ENCODE measurements at places on chromosomes 1 and 21.

DNA sequence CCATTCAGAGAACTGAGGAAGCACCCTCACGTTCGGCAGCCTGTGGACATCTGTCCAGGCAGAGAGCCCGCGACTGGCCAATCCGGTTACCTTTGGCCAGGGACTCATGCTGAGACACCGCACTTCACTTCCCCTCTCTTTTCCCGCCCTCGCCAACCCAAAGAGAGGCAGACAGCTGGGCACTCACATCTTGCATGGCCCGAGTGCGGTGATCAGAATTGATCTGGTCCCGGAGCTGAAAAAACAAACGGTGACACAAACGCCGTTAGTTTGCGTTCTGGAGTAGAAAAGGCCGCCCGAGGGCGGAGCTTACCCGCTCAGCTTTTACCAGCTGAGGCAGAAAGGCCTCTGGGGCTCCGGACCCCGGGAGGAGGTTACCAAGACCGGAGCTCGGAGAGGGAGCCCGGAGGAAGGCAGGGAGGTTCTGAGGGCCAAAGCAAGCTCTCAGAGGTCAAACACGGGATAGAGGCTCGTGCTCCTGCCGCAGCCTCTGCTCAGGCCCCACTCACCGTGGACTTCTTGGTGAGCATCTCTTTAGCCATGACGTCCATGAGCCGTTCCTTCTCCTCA is 376 bp downstream of the SF3A3 start:
- DNase-seq: peak; percentile 35

- DNase-seq: no peak
Measured at GRCh38 chr1:228930479-228930957, 195.2 kb downstream of the RHOU start.

DNA sequence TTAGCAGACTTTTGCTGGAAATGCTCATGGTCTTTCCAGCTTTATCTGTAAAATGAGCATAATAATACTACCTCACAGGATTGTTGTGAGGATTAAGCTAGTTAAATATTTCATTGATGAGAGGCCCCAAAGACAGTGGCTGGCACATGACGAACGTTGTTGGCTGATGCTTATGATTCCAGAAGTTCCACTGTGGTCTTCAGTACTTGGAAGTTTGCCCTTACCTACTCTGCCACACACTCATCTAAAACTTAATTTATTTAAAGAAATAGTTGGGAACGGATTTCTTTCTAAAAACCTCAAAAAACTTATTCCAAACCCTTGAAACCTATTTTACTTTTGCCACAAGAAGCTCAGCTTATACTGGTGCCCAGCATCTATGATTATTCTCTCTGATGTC is 170.7 kb downstream of the DHRS3 start:
- DNase-seq: no peak

DNA sequence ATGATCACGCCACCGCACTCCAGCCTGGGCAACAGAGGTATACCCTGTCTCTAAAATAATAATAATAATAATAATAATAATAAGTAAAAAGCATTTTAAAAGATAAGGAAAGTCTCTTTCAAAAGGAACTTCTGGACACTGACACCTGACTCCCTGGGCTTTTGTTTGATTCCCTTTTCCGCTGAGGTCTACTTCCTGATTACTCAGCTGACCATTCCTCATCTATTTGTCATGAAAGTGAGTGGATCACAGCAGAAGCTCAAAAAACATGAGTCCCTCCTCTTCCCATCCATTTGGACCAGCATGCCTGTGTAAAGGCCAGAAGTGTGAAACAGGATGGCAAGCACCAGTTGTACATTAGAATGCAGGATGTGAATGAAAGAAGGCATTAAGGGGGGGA is 61.1 kb upstream of the FBXO28 start:
- DNase-seq: no peak

- DNase-seq: no peak
Measured at GRCh38 chr21:15022608-15023261, 42.1 kb downstream of the NRIP1 start.

DNA sequence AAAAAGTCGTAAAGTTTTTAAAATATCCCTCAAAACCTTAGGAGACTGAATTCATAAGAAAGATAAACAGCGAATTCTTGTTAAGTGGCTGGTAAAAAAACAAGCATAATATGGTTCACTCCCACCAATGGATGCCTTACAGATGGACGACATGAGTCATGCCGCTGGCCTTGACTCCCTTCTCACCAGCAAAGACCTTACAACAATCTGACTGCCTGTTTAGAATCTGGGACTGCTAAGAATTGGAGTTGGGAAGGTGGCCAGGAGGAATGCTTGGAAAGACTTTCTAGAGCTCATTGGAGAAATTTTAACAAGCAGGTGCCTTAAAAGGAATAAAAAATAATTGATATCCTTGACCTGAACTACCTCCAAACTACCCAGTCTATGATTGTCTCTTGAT is 206.9 kb upstream of the FMN2 start:
- no peak for DNase-seq

DNA sequence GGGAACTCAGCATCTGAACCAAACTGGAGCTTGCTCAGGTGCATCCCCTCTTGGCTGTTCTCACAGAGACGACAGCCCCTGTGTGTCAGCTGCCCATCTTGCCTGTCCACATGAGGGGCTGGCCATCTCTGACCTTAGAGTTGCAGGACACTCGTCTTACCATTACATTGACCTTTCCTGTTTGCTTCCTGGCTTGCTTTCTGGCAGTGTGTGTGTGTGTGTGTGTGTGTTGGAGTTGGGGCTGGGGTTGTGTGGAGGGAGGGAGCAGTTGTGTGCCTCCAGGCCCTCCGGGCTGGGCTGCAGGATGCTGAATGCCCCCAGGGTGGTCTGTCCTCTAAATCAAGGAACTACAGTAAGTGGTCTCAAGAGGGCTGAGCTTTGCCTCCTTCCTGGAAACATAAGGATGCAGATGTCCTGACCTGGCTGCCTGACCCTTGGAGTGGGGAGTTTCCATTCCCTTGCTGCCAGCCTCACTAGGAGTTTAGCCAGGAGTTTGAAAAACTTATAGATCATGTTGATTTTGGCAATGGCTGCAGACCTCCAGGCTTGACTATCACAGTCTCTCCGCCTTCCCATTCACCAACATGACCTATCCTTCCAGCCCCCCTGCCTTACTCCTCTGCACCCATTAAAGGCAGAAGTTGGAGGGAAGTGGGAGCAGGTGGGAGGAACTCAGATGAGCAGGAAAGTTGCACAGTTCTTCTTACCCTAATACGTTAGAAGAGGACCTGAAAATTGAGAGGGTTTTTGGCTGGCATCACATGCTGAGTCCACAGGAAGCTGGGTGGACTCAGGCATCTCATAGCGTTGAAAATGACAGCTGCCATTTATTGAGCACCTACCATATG is 19.0 kb downstream of the RASSF5 start:
- no peak for DNase-seq

DNA sequence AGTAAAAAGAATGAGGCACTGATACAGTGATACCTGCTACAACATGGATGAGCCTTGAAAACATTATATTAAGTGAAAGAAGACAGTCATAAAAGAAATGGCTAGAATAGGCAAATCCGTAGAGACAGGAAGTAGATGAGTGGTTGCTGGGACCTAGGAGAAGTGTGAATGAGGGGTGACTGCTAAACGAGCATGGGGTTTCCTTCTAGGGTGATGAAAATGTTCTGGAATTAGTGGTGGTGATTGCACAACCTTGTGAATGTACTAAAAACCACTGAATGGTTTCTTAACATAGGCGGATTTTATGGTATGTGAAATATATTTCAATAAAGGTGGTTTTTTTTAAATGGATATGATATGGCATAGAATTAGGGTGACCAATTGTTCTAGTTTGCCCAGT is 12.6 kb upstream of the SERINC2 start:
- no peak for DNase-seq

GRCh38 chr1:61083013-61083806 is 849 bp downstream of the NFIA start:
- DNase-seq: no peak

- DNase-seq: no peak
Measured at GRCh38 chr1:50098591-50099021, 10.1 kb upstream of the ELAVL4 start.

DNA sequence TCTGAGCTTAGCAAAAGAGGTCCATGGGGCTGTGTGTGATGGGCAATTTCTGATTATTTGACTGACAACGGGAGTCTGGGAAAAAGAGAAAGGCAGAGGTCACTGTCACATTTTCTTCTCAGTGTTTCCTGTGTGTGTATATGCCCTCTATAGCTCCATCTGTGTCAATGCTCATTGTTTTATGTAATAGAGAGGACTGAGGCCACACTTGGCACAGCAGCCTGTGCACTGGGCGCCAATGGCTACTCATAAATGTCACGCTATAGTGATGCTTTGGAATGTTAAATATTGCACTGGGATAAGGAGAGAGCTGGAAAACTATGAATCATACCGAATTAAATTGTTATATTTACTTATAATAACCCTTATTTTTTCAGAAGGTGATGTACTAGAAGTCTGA is 365.4 kb downstream of the NEGR1 start:
- no peak for DNase-seq

- DNase-seq: no peak
Measured at GRCh38 chr1:22236166-22236565, 93.3 kb upstream of the WNT4 start.

GRCh38 chr1:244869364-244869827 is 5.1 kb upstream of the HNRNPU start:
- no peak for DNase-seq

- no peak for DNase-seq
Measured at GRCh38 chr1:198497326-198498102, 43.0 kb downstream of the ATP6V1G3 start.

DNA sequence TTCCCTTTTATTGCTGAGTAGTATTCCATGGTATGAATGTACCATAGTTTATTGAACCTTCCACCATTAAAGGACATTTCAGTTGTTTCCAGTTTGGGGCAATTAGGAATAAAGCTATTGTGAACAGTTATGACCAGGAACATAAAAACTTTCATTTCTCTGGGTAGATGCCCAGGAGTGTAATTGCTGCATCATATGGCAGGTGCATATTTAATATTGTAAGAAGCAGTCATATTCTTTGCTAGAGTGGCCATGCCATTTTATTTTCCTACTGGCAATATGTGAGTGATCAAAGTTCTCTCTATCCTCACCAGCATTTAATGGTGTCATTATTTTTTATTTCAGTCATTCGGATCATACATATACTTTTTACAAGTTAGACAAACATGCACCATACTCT is 23.9 kb upstream of the H3-3A start:
- no peak for DNase-seq

DNA sequence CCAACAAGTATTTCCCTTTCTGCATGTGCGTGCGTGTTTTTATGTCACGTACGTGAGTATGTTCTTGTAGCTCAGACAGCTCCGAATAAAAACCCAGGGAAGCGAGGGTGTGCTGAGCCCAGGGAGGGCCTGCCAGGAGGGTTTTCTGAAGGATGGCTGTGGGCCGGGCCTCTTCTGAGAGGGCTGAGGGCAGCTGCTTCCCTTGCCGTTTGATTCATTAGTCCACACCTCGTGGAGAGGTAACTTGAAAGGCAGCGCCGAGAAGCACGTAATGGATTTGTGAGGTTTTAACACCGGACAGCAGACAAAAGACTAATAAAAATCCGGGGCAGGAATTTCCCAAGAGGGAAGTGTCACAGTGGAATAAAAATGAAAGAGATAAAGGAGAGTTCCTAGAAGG is 29.5 kb downstream of the CD247 start:
- no peak for DNase-seq

GRCh38 chr1:20099533-20099932 is 19.8 kb downstream of the PLA2G2D start:
- DNase-seq: no peak

GRCh38 chr1:30028939-30029338 is 694.4 kb downstream of the MATN1 start:
- DNase-seq: no peak

- no peak for DNase-seq
Measured at GRCh38 chr1:156854634-156855033, 4.3 kb downstream of the INSRR start.

- DNase-seq: no peak
Measured at GRCh38 chr1:63795455-63795854, 21.6 kb downstream of the ROR1 start.

DNA sequence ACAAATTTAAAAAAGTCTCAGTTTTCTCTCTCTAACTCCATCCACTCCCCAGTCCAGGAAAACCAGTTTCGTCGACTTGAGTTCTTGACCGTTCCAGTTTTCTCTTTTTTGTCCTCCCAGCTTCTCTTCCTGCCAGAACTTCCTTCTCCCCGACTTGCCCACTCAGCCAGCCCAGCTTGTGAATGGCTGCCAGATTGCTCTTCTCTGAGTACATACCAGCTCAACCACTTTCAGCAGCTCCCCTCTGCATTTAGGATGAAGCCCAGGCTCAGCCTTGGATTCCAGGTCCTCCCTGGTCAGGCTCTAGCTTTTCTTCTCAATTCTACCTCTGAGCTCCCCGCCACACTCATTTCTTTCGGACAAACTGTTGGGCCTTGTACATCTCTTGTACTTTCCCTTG is 1.4 kb downstream of the DIO1 start:
- no peak for DNase-seq

GRCh38 chr1:189435398-189435797 is 1042.3 kb downstream of the BRINP3 start:
- no peak for DNase-seq

DNA sequence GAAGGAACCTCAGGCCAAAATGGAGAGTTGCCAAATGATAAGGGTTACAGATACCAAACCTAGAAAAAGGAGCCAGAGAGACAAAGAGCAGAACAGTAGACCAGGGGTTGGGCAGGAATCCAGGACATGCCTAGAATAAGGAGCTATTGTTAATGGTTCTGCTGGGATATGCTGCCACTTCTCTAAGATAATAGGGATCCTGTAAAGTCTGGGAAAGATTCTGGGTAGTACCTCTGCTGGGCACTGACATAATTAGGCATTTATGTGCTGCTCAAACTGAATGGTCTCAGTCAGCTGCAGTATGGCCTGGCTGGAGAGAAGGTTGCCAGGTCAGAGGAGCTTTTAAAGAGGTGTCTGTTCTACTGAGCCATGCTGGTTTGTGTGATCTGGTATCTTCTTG is 19.9 kb upstream of the NRIP1 start:
- DNase-seq: no peak

GRCh38 chr1:154154534-154155191 is at the start of gene NUP210L:
NUP210L (minus strand) TSS chr1:154155073.
- no peak for DNase-seq

DNA sequence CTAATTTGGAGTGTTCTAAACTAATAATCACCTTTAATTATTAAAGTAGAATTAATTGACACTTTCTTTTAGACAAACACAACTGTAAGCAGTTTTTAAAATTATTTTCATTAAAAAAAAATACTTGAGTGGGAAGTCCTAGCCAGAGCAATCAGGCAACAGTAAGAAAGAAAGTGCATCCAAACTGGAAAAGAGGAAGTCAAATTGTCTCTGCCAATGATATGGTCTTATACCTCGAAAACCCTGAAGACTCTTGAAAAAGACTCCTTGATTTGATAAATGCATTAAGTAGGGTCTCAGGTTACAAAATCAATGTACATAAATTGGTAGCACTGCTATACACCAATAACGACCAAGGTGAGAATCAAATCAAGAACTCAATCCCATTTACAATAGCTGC is 83.0 kb upstream of the GADD45A start:
- DNase-seq: no peak

DNA sequence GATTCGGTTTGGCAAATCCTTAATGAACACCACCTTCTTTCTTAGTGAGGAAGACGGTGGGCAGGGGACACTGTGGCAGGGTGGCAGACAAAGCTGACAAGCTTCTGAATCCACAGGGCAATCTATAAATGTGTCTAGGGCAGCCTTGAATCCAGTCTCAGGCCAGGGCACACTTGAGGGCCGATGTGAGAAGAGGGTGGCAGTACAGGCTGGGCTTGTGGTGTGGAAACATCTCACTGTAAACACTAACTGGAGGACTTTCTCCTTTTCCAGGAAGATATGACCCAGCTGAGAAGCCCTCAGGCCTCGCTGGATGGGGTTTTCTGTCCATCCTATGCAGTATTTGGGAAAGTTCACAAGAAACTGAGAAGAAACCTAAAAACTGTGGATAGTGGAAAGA is 46.5 kb downstream of the PKP1 start:
- DNase-seq: no peak

Data from COR-L47 (cell line).